ENCODE measurements at places on chromosomes 7 and 10.

DNA sequence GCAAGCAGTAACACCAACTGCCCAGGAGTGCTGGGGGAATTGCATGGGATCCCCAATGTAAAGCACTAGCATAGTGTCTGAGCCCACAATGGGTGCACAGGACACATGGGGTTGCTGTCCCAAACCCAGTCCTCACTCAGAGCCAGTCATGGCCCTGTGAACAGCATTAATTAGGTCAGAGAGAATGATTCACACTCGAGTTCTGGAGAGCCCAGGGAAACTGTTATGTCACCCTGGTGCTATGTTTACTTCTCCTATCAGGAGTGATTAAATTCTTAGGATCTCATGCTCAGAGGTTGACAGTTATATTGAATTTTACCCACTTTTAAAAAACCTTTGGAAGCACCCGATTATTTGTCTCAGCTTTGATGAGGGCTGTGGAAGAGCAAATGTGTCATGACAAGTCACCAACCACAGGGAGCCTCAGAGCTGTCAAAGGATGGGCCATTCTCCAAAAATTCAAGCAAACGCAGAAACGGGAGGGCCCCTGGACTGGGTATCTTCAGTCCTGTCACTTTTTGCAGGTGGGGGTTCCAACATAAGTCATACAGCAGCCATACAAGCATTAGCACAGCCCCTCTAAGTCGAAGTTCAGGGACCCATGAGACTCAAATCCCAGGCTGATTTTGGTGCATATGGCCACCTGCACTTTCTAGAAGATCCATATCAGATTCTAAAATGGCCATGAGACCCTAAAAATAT is 1.3 kb upstream of the RASSF4 start:
- no peak for DNase-seq

GRCh38 chr10:6494936-6495592 is 85.0 kb downstream of the PRKCQ start:
- no peak for DNase-seq

- DNase-seq, result no peak
Measured at GRCh38 chr10:13643016-13643415, 56.3 kb downstream of the PRPF18 start.

DNA sequence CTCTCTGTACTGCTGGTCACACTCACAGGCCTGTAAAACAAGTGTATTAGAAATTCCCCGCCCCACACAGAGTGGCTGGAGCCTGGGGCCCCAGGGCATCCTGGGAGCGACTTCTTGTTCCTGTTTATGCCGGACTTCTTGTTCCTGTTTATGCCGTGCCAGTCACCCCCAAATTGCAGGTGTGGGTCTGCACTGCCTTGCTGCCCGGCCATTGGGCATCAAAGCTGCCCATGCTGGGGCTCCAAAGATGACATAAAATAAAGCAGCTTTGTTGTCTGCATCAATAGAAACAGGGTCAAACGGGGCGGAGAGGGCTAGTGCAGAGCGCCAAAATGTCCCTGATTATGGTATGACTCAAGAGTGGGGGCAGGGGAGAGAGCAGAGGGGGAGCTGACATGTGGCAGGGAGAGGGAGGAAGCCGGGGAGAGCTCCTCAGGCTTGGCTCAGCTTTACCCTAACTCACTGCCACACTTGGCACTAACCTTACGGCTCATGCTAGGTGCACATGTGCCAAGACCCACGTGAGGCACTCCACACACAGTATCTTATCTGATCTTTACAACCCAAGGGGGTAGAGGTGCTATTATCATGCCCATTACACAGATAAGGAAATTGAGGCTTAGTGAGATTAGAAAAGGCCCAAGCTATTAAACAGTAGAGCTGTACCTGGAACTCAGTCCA is 98.4 kb downstream of the PIP4K2A start:
- no peak for DNase-seq

- DNase-seq, result no peak
Measured at GRCh38 chr10:114507449-114507848, 103.1 kb upstream of the AFAP1L2 start.

GRCh38 chr7:141593134-141593533 is 41.9 kb downstream of the AGK start:
- peak; percentile 8 for DNase-seq

GRCh38 chr10:120806081-120806480 is 45.1 kb upstream of the WDR11 start:
- DNase-seq, result no peak

- DNase-seq, result no peak
Measured at GRCh38 chr7:134890246-134891240, 95.8 kb upstream of the AGBL3 start.

DNA sequence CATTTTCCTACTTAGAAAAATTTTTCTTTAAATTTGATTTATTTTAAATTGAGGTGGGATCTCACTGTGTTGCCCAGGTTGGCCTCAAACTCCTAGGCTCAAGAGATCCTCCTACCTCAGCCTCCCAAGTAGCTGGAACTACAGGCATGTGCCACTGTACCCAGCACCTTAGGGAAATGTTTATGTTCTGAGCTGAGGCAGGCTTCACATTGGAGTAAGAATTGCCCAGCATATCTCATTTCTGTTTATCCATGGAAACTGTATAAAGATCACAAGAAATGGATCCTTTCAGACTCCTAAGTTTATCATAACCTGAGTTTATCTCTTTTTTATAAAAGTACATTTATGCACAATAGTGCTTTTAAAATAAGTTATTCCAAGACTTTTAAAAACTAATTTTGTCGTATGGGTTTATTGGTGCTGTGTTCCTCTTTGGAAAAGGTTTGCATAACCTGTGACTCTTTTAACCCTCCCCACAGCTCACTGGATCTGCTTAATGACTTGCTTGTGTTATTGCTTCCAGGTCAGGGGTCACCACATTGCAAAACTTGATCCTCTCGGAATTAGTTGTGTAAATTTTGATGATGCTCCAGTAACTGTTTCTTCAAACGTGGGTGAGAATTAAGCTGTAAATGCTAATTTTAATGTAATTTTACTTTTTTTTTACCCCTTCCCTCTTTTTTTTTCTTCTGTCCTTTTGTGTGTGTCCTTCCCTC is 40.7 kb downstream of the OGDH start:
- DNase-seq, result no peak

GRCh38 chr7:79736418-79736817 is 283.0 kb upstream of the MAGI2 start:
- DNase-seq, result no peak

DNA sequence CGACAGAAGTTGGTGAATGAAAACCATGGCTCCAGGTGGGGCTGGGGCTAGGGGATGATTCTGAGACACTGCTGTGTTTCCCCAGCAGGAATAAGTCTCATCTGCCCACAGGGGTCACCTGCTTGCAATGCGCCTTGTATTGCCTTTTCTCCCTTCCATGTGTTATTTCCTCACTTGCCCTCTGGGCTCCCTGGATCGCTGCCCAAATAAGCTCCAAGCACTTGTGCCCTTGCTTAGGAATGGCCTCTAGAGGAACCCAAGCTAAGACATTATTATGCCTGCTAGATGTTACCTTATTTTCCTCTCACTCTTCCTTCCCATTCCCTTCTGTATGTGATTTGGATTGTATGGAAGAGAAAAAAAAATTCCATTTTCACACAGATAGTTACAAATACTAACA is 24.8 kb upstream of the PLPP4 start:
- DNase-seq, result no peak

GRCh38 chr10:851901-852300 is 79.6 kb downstream of the LARP4B start:
- no peak for DNase-seq

DNA sequence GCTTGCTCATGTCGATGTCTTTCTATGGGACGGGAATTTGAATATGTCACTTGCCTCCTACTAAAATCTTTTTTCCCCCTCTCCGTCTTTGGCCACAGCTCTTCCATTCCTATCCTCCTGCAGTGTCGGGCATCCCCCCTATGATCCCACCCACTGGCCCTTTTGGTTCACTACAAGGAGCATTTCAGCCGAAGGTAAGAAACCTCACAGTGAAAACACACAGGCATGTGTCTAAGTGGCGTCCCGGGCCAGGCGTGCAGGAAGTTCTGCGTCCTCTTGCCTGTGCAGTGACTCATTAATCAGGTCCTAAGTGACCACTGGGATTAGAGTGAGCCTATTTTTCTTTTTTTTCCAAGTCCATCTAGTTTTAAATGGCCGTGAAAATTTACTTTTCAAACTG is 360.5 kb upstream of the GALNT17 start:
- no peak for DNase-seq

- no peak for DNase-seq
Measured at GRCh38 chr7:25181532-25181931, 46.8 kb downstream of the NPVF start.

GRCh38 chr7:12861070-12861469 is 173.6 kb downstream of the ARL4A start:
- peak; percentile 6 for DNase-seq

GRCh38 chr7:134780166-134780828 is 863 bp downstream of the CALD1 start:
- no peak for DNase-seq

DNA sequence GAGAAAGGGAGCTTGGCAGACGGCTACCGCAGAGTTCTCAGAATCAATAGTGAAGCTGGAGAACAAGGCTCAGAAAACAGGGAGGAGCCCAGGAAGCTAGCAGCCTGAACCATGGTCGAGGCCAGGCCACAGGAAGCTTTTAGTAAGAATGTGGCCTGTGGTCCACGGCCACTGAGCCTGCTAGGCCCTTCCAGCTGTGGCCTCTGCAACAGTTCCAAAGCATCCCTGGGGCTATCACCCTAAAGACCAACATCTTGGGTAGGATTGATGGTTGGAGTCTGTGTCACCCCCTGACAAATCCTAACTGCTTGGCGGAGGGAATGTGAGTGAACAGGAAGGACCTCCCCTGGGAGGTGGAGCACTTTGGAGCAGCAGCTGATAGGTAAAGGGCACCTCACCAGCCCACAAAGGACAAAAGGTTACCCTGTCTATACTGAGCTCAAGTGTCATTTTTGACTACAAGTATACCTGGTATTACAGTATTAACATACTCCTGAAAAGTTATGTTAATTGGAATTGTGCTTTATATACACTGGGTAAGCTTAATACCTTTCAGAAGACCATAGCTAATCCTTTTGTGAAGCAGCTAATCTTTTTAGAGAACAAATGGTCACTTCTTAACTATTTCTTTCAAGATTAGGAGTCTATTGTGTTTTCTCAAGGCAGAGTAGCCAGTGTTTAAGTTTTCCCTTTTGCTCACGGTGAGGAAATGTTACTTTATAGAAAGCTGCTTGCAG is 18.7 kb downstream of the PTPRE start:
- no peak for DNase-seq

- DNase-seq, result no peak
Measured at GRCh38 chr7:99863847-99864440, 12.9 kb downstream of the OR2AE1 start.

DNA sequence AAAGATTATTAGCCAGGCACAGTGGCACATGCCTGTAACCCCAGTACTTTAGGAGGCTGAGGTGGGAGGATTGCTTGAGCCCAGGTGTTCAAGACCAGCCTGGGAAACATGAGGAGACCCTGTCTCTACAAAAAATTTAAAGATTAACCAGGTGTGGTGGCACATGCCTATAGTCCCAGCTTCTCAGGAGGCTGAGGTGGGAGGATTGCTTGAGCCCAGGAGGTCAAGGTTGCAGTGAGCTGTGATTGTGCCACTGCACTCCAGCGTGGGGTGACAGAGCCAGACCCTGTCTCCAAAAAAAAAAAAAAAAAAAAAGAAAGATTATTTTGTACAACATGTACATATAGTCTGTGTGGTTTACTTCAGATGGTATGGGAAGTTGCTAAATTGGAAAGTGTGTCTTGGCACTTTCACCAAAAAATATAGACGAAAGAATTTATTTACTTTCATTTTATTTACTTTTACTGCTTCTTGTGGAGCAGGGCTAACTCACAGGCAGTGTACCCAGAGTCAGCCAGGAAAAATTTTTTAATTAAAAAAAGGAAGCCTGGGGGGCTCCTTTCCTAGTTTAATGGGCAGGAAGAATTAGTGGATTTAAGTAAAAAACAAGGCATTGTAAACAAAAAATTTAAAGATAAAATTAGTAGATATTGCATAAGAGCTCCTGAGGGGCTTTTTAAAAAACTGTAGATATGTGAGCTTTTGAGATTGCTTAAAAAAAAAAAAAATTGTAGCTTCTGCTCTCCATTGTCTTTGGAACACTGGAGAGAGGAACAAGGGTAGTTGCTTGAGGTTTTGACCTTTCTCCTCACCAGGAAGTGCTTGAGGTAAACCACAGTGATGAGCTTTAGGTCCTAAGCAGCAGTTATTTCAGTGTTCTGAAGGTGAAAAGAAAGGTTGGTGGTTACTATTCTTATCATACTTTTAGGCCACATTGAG is 44.6 kb upstream of the VDAC2 start:
- DNase-seq, result no peak

- no peak for DNase-seq
Measured at GRCh38 chr7:141281311-141281710, 207.4 kb downstream of the TMEM178B start.

DNA sequence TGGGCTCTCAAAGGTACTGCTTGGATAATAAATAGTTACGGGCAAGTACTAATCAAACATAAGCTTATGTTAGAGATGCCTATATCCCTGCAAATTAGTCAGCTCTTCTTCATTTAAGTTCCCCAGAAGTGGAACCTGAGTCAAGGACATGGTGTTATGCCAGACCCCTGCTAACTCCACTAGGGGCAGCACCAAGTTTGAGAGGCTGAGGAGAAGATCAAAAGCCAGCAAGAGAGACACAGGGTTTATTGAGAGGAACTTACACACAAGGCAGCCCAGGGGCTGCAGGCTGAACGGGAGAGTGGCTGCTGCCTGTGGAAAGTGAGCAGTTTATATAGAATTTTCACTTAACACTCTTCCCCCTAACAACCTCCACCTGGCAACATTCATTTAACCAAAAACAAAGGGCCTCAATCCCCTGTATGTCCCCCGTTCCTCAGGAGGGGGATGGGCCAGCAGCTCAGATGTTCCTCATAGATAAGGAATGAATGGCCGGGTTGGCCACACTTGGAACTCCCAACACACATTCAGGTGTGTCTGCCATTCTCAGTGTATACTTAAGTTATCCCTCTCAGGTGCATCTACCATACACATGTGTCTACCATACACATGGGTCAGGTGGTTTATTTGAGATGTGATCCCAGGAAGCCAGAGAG is 62.6 kb upstream of the GHITM start:
- no peak for DNase-seq

GRCh38 chr10:51079331-51079730 is 5.0 kb downstream of the PRKG1 start:
- DNase-seq, result no peak

DNA sequence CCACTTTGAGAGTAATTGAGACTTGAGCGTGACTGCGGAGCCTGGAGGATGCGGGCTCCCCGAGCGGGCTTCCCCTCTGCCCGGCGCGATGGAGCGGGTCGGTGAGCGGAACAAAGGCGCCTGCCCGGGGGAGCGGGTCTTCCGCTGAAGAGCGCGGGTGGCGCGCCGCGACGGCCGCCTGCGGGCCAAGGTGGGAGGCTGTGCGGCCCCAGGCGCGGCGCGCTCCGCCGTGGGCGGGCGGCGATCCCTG is at the start of gene GALNT17:
Gene GALNT17 (plus strand): TSS at position 18 of the 250 bp plus-strand sequence.
- DNase-seq, result no peak
